HTR-8/SVneo (cell line): ENCODE measurements at places on chromosomes 13 and 19.

DNA sequence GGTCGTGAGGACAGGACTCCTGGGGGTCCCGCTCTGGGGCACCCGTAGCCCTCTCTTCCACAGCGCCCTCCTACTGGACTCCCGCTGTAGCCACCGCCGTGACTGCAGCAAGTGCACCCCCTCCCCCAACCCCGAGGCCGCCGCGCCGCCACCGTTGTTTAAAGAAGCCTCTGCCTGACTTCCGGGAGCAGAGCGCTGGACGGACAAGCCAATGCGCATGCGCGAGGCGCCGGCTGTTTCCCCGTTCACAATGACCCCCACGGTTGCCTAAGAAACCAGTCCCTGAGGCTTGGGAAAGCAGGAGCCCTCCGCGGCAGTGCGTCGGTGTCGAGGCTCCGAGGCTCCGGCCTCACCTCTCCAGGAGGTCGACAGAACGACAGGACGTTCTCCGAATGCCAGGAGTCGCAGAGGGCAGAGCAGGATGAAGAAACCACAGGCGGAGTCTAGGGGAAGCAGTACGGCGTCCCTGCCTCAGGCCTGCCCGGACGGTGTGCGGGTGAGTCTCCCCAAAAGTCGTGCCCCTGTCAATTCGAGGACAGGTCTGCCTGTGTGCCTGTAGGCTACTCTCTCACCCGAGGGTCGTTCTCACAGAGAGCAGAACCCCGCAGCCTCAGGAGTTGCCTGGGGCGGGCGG, 70.5 kb upstream of the ZNF420 start:
- no peak for DNase-seq

- no peak for DNase-seq
Measured at GRCh38 chr13:42324704-42325103, 52.8 kb downstream of the AKAP11 start.

GRCh38 chr13:112522578-112522977, 65.4 kb downstream of the TUBGCP3 start:
- DNase-seq, result no peak

DNA sequence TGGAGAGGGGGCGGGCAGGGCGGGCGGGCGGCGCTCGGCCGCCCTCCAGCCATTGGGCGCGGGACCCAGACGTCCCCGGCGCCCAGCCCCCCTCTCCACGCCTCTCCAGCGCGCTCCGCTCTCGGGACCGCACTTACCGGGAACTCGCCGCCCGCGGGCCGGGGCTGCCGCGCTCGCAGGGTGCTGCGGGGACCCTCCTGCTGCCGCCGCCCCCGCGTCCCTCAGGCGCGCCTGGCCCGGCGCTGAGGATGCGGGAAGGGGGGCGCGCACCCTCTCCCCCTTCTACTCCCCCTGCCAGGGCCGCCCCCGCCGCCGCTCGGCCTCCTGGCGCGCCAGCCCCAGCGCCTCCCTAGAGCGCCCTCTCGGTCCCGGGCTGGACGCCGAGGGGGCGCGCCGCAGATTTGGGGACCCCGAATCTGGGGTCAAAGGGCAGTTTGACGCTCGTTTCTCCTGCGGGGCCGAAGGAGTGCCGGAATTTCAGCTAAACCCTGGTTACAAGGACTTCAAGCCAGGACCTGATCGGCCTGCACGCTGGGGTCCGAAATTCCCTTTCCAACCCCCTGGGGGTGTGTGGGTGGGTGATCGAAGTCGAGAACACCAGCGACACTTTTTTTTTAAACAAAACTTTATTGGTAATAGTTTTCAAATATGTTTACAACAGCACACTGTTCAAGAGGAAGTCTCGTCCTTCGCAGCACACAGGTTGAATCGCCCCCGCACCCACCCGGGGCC, 696 bp upstream of the SAMD1 start:
- peak; percentile 80 for DNase-seq

- DNase-seq, result peak; percentile 53
Measured at GRCh38 chr19:2391118-2391725, 31.2 kb downstream of the TMPRSS9 start.

- DNase-seq, result no peak
Measured at GRCh38 chr19:43688059-43688701, 18.2 kb upstream of the PLAUR start.

- DNase-seq, result no peak
Measured at GRCh38 chr13:39375601-39376000, 227.4 kb downstream of the LHFPL6 start.

GRCh38 chr13:52053460-52053859, 29.0 kb downstream of the UTP14C start:
- no peak for DNase-seq

DNA sequence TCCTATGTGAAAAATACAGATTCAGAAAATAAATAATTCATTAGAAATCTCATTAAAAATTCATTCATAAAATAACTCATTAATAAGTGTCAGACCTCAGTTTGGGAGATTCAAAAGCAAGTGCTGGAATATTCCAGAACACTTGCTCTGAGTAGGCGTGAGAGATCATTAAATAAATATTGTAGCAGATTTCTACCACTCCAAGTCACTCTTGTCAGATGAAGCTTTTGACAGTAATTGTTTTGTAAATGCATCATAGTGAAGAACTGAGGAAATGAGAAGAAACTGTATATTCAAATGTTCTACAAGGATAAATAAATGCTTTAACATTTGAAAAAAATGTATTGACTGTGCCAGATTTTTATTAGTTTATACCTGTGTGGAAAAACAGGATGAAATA, 1228.1 kb downstream of the SLITRK1 start:
- DNase-seq, result no peak

DNA sequence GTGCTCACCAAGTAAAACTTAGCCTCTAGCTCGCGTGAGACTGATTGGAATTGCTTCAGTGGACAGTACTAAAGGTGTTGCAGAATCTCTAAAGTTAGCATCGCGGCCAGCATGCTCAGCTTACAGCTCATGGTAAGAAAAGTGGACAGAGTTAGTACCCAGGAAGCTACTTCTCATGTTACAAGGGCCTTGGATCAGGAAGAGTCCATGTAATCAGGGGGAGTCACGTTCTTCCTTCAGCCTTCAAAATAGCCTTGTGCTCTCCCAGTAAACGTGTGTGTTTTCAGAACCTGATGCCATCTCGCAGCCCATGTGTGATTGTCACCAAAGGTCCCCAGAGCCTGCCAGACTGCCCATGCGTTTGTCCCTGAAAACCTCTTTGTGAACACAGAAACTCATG, 195.8 kb upstream of the RNF113B start:
- DNase-seq, result peak; percentile 27

GRCh38 chr13:32255724-32256109, 59.4 kb downstream of the ZAR1L start:
- DNase-seq, result no peak

GRCh38 chr19:4075373-4075772, 8.7 kb upstream of the ZBTB7A start:
- DNase-seq, result no peak

DNA sequence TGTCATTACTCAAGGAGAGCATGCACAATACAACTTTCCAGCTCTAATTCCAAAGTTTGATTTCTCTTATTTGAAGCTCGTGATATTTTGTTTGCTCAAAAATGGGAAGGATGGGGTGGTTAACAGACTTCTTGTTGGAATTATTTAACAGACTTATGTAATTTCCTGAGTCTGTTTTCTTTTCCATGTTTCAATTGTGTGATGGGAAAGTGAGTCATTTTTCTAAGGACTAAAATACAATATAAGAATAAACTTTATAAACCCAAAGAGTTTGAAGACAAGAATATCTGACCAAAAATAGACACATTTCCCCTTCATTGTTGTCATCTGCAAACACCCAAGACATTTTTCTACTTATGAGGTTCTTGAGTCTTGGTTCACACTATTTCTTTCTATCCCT, 211.8 kb upstream of the SLITRK5 start:
- no peak for DNase-seq

GRCh38 chr13:34654647-34655046, 287.4 kb upstream of the NBEA start:
- no peak for DNase-seq

GRCh38 chr19:57363688-57364181, 384 bp downstream of the TRAPPC2B start:
- no peak for DNase-seq

GRCh38 chr19:9041023-9041422, 30.8 kb upstream of the MUC16 start:
- DNase-seq, result no peak

GRCh38 chr13:107819071-107819470, 396.3 kb downstream of the LIG4 start:
- no peak for DNase-seq

DNA sequence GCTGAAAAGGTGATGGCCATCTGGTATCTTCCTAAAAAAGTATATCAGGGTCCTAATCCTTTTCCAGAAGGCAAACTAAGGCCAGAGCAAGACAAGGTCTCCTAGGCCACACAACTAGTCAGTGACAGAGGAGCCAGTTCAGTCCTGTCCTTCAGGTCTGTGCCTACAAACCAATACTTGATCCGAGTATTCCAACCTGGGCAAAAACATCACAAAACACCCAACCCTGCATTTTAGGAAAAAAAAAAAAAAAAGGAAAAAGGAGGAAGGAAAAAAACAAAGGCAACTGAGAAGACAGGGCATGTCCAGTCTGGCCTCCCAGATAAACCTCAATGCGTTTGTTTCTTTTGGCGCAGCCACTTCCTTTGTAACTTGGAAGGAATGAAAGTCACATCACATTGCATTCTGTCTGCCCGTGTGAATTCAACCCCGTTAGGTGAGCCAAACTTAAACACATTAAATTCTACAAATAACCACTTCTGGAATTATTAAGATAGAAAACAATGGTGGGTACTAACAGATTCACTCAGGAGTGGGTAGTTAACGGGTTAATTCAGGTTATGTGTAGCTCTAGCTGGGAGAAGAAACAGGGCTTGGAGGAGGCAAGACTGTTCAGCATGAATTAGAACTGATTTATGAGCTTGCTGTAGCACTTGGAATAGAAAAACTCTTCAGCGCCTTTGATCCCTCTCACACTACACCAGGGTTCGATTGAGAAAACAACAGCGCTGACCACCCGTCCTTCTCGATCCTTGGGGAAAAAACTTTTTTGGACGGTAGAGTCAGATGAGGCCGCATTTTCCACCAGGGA, 43.0 kb upstream of the HNRNPA1L2 start:
- DNase-seq, result no peak

DNA sequence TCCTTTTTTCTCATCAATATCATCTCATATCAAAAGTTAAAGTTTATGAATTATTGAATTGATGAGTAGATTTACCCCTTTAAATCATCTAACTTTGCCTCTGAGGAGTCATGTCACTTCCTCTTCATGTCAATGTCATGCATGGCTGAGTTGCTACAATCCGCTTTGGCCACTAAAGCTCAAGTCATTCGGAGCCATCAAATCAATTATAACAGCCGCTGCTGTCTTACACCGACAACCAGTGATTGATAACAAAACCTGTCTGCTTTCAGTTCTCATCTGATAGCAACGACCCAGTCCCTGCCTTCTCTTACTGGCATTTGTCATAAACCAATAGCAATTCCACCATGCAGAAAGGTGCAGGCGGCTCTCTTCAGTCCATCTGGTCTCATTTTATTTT, 429.3 kb downstream of the DIAPH3 start:
- DNase-seq, result no peak

GRCh38 chr13:114064450-114065140, 67.8 kb downstream of the RASA3 start:
- no peak for DNase-seq

DNA sequence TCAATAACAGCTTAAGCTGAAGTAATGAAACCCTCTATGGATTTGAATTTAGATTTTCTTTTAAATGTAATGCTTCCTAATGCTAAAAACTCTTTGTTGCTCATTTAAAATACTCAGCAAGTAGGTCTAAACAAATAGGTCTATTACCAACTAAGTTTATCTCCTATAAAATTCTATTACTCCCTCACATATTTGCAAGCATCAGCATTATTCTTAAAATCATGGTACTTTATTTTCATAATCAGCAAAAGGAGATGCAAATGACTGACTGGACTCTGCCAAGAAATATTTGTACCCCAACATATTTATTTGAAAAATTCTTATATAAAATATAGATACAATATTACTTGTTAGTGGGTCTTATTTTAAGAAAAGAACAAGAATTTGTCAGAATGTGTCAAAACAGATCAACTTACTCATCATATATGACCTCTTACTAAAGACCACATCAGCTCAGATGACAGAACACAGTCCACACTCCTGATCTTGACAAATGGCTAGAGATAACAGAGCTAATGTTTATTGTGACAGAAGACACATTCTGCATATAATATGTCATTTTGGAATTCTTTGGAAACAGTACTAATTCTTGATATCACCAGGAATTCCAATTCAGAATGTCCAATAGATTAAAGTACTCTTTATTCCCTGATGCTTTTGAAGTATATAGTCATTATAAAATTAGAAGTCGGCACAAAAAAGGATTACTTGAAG, 704.6 kb upstream of the PCDH9 start:
- DNase-seq, result no peak

GRCh38 chr13:44703371-44703770, 127.2 kb upstream of the TSC22D1 start:
- DNase-seq, result peak; percentile 20

- no peak for DNase-seq
Measured at GRCh38 chr13:23739596-23739995, 149.6 kb downstream of the MIPEP start.

DNA sequence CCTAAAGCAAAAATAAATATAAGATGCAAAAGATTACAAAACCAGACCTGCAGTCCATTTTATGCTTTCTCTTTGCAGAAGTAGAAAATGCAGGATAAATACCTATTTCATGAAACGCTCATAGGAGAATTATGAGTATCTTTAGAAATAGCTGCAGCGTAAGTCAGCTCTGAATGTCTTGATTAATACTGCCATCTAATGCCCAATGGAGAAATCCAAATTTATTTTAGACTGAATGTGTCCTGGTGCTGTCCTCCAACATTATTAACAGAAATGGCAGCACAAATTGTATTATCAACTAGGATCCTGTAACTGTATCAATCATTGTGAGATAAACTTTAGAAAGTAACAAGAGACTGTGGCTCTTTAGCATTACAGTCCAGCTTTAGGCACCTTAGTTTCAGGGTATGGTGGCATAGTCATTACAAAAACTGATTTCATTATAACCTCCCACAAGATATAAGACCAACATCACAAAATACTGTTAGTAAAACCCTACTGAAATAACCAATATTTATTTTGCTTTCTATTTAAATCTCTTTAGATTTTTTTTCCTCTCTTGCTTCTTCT, 162.1 kb upstream of the MIR17HG start:
- peak; percentile 10 for DNase-seq

DNA sequence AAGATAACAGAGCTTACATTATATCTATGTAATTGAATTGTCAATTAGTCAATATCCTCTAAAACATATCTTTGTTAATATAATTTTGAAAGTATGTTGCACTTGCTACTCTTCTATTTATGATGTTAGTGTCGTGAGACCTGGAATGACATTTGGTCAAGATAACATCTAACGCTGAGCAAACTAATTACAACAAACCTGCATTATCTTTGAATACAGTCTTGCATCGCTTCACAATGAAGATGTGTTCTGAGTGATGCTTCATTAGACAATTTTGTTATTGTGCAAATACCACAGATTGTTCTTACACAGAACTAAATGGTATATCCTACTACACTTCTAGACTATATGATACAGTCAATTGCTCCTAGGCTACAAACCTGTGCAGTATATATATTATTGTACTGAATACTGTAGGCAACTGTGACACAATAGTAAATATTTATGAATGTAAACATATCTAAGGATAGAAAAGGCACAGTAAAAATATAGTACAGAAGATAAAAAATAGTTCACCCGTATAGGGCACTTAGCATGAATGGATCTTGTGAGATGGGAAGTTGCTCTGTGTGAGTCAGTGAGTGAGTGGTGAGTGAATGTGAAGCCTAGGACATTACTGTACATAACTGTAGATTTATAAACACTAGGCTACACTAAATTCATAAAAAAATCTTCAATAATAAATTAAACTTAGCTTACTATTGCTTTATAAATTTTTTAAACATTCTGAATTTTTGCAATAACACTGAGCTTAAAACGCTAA, 1773.8 kb downstream of the PCDH9 start:
- no peak for DNase-seq
